Suppressor macrophage treated with lipopolysaccharide for 1 hour (primary cell): ENCODE measurements at places on chromosomes 4 and X.

DNA sequence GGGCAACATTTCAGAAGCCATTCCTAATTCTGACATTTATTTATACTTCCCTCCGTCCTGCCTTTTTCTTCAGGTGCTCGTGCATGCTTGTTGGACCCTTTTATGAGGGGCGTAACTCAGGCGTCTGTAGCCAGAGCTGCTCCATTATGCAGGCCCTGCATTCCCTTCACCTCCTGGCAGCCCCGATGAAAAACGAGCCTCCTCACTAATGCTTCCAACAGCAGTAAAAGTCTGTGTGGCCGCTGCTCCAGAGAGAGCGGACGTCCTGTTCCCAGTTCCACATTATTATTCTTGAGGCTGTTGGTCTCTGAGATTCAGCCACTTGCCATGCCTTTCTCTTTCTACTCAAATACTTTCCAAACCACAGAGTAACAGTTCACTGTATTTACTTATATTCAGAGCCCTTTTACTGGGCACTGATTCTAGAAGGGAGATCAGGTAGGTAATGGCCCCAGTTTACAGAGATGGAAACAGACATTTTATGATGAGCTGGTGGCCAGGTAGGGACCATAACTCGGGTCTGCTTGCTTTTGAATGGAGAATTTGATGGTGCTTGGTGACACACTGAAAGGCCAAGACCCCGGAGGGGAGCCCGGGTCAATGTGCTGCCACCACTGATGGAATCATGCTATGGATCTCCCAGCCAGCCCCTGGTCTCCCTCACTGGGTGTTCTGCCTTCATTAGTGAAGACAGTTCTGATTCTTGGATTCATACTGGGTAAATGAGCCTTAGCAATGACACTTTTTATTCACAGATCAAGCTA is 101.0 kb downstream of the GATB start:
- no peak for DNase-seq

DNA sequence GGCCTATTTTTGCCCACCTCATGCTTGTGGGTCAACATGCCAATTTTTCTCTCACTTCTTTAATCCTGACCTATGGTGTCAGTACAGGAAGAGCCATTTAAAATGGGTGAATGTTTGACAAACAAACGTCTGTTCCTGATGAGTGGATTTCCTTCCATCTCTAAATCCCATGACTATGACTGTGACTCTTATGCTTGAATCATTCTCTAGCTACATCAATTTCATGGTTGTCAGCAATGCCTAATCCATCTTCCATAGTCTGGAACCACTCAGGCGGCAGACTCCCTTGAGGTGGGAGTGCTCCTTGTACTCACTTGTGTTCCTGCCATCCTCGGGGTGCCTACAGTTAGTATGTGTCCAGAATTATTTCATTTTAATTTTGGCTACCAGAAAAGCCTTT is 194.9 kb upstream of the RPS6KA3 start:
- DNase-seq = peak; percentile 34

DNA sequence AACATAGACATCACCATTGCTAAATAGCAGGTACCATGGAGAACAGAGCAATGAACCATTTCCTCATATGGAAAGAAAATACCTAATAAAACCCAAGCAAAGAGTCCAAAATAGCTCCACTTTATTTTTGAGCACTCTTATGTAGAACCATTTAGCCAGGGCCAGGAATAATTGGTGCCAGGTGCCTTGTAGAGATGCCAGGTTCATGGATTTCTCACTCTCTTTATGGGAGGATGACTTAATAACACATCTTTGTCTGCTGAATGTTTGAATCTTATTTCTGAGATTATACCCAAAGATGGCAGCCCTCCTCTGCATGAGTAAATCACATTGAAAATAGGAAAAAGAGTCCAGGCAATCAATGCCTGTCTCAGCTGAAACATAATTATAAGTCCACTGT is 212.3 kb upstream of the SFRP2 start:
- DNase-seq = no peak

- no peak for DNase-seq
Measured at GRCh38 chr4:29553846-29554245, 1166.3 kb upstream of the PCDH7 start.

- DNase-seq = no peak
Measured at GRCh38 chrX:66015900-66016689, 23.8 kb downstream of the VSIG4 start.
